Astrocyte (in vitro differentiated cells and primary cell): ENCODE measurements at places on chromosomes 7 and 10. TPM values are rescaled to one million over a fixed set of nuclear protein-coding genes. Genes with fewer than 3 reads are reported as not detected.

SLC26A5 gene
- total RNA-seq: not detected in 2 replicates

- DNase-seq: no peak
These were observed 27.7 kb downstream of the NCAPG2 start for GRCh38 chr7:158676906-158677305.

GRCh38 chr7:44216521-44217222 is 15.9 kb downstream of the YKT6 start:
- no peak for DNase-seq

COL28A1 gene
- 0.11 TPM in 1 of 2 replicates, not detected in the other for total RNA-seq

GRCh38 chr10:128296253-128297007 is 170.2 kb upstream of the MKI67 start:
- DNase-seq: no peak

DNA sequence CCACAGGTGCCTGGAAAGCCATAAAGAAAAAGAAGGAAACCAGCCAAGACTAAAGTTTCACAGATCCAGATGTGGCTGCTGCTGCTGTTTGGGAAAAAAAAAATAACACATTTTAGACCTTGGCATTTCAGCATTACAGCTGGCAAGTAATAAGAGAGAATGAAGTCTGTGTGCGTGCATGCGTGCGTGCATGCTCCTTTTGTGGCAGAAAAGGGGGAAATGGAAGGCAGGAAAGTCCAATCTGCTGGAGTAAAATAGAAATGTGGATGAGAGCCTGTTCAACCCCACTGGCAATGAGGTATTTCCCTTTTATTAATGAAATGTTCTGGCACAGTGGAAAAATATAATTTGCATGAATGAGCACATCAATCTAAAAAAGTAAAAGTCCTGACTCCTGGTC is 137.0 kb upstream of the SEMA3A start:
- peak; percentile 80 for DNase-seq

DNA sequence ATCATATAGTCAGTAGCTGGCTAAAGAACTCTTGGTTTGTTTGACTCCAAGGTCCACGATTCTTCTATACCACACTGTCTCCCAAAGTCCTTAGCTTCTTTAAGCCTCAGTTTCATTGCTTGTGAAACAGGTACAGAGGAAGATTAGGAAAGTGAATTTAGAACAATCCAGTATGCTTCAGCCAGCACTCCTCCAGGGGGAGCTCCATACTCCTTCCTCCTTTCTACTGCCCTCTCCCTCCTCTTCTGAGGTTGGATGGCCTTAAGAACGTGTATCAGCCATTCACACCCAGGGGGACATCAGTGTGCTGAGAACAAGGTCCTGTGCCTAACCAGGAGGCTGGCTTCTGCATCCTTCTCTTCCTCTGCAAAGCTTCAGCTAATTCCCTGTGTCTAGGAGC is 54.8 kb upstream of the CALD1 start:
- no peak for DNase-seq

GRCh38 chr7:147810269-147810668 is 780.3 kb upstream of the C7orf33 start:
- DNase-seq: no peak

DNA sequence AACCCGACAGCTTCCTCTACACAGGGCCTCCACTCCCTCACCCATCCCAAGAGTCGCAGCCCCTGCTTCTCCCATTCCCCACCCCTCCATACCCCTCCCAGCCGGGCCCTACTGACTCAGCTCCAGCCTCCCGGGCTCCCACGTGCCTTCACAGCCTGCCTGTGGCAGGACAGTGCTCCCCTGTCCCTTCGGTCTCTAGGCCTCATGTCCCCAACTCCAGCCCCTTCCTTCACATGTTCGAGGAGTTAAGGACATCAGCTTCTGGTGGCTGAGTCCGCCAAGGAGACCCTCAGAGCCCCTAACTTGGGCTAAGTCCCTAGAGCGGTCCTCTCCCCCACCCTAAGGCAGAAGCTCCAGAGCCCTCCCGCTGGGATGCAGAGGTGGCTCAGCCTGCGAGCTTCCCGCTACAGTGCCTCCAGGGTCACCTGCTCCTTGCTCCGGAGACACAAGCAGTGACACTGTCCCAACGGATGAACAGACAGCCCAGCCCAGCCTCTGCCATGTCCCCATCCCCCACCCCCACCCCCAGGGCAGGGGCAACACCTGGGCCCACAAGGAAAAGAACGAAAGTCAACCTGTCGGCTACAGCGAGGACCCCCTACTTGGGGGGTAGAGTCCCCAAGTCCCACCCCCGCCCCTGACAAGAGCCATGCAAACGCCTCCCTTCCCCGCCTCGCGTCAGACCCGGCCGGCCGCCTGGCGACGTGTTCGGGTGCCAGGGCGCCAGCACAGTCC is 716 bp downstream of the SMARCD3 start:
- no peak for DNase-seq

- DNase-seq: no peak
These were observed 26.5 kb upstream of the GPR141 start for GRCh38 chr7:37656913-37657530.

GRCh38 chr10:75003891-75004290 is 107.6 kb upstream of the SAMD8 start:
- DNase-seq: no peak

DNA sequence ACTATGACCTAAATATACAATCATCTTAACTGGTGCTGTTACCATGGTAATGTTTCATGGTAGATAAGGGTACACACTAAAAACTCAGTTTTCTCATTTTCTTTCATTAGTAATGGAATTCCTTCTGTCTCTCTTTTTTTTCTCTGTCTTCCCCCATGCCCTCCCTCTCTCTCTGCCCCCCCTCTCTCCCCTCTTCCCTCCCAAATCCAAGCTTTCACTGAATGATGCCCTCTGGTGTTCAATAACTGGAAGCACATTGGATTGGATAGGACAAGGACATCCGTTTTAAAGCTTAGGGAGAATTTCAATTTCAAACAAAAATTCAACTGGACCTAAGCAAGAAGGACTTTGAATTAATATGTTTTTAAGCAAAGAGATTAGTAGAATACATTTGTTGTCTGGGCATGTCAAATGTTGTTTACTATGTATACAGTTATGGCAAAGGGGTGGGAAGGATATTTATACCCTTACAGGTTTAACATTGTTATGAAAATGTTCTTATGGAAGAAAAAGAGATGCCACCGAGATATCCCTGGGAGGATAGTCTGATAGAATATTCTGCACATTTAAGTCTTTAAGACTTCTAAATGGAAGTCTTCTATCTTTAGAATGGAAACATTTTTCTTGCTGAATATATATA is 6.1 kb downstream of the CHRM2 start:
- peak; percentile 25 for DNase-seq

ARHGEF35 gene
- 4.4 and 5.0 TPM in 2 replicates for total RNA-seq

ABCC2 gene
- 0.31 and 0.59 TPM in 2 replicates for total RNA-seq

MNX1 gene
- not detected in 2 replicates for total RNA-seq

PAX4 gene
- not detected in 2 replicates for total RNA-seq

- DNase-seq: peak; percentile 42
These were observed 239.8 kb downstream of the FZD1 start for GRCh38 chr7:91503934-91504555.

EFCAB10 gene
- total RNA-seq: 0.38 and 0.52 TPM in 2 replicates

DNA sequence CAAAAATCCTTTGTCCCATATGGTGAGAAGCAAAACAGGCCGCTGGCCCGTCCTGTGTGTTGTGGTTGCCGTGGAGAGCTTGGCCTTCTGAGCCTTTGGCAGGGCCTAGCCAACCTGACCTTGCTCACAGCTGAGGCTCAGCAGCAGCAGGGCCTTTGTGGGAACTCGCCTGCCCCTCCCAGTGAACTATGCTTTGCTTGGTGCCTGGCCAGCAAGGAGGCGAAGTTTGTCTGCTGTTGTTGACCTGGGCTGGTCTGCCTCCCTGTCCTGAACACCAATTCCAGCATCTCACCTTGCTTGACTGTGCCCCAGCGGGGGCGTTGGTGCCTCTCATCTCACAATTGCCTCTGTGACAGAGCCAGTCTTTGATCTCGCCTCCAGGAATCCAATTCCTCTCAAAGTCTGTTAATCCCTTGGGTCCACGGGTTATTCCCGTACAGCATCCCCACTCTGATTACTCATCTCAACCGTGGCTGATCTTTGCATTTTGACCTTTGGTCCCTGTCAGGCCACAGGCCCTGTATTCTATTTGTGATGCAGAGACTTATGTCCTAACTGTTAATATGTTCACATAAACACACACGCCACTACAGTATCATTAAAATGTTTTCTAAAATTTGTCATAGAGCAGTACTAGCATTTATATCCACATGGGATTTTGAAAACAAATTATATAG is 22.6 kb downstream of the EPDR1 start:
- peak; percentile 62 for DNase-seq

CUBN gene
- 2.7 and 3.5 TPM in 2 replicates for total RNA-seq

GRCh38 chr10:64011912-64012714 is 490.9 kb downstream of the REEP3 start:
- DNase-seq: no peak
